ENCODE measurements at places on chromosomes 7 and 10.

- DNase-seq, result no peak
Observed at GRCh38 chr10:108250936-108251620, 1086.6 kb upstream of the SORCS1 start.

DNA sequence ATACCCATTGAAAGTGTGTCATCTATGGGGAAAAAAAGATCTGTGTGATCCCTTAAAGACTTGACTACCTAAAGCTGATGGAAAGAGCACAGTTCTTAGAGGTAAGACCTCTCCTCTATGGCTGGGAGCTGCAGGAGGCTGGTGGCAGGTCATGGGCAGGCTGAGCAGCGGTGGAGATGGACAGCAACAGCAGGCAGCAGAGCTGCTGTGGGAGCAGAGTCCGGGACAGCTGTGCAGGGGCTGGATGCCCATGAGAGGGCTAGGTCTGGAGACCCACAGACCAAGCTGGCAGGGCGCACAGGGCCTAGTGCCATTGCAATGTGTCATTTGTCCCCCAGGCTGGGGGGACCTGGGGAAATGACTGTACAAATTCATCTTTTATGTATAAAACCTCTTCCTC, 13.4 kb upstream of the EPHA1 start:
- DNase-seq, result no peak

DNA sequence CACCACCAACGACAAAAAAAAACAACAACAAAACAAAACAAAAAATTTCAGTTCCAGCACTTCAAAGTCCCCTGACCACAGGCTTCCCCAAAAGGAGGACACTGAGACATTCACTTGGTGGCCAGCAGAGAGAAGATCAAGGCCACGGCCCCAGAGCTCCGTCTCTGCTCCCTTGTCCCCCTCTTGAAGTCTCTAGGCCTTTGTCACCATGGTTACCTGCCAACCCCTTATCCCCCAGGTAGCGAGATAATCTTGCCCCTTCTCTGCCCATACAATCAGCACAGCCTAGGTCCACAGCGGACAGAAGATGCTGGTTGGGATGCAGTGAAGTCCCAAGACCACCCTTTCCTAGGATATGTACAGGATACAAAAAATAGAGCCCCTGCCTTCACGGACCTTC, 30.7 kb downstream of the AFAP1L2 start:
- DNase-seq, result no peak

GRCh38 chr7:28804990-28805389, 153.1 kb downstream of the TRIL start:
- no peak for DNase-seq

DNA sequence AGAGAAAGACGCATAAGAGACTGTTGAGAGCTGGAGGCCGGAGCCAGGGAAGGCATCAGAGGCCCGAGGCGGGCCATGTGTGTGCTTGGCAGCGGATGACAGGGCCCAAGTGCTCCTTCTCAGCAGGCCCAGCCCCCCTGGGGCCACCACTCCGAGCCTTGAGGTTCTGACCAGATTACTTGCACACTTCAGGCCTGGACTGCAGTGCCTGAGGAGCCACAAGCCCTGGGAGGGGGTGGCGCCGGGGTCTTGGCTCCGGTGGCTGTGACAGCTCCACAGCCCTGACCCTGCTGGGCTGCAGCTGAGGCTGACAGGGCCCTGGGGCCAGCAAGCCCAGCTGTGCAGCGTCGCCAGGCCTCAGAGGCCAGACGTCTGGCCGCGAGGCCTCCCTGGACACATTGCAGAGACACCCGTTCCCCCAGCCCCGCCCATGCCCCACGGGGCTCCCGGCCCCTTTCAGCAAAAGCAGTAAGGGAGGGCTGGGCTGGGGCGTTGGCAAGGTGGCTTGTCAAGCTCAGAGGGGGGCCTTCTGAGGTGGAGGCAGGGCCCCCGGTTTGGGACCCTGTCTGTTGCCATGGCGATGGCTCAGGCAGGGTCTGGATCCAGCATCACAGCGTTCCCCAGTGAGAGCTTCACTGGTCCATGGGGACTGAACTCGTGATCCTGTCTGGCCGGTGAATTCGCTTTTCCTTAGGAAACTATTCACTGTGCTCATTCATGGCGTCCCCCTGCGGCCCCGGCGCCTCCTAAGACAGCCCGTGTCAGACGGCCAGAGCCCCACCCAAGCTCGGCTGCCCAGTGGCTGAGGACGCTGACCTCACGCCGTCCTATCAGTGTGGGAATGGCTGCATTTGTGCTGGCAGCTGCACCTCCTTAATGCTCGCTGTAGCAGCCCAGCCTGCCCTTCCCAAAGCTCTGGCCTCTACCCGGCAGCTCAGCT, 5.7 kb downstream of the ELN start:
- DNase-seq, result no peak

Measured in naive B cell (primary cell).